ENCODE measurements at places on chromosomes 4 and X.

DNA sequence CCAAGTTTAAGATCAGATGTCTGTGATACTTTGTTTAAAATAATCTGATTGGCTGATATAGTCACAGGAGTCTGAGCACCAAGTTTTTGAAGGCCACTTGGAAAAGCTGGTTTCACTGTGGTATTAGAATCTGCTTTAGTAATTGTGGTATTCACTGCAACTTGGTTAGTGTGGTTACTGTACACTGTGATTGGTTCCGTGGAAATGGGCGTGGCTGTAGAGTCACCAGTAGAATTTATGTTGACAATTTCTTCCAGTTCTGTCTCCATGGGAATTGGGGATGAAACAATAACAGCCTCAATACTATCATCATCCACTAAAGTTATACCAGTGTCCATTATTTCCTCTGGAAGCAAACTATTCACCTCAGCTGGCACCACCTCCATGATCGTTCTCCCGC lies 26.2 kb downstream of the LIN54 start:
- DNase-seq, result no peak

DNA sequence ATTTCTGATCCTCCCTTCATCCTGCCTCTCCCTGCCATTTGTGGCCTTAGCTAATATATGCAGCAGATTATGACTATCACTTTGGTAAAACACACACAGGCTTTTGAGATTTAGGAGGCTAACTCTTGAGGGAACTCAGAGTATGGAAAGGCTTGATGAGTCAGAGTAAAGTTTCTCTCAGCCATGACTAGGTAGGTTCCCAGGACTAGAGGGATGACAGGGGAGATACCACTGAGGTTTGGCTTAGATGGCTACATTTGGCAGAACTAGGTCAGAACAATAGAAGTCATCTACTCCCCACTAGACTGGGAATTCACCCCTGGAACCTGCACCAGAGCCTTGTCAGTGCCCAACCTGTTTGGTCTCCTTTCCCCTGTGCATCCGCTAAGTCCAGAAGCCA lies 585.7 kb downstream of the TLL1 start:
- no peak for DNase-seq

GRCh38 chrX:105190252-105190853 lies 30.1 kb downstream of the TEX13A start:
- no peak for DNase-seq

DNA sequence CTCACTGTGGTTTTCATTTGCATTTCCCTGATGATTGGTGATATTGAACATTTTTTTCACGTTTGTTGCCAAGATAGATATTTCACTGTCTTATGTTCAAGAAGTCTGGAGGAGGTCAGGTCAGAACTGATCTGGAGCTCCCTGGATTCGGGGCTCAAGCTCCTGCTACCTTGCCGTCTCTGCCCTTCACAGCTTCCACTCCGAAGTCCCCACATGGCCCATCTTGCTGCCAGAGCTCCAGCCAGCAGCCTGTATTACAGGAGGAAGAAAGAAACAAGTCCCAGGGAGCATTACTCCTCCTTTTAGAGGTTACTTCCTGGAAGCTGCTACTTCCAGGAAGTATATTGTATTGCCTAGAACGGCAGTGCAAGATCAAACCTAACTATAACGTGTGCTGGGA lies 17.9 kb upstream of the CDKN2AIP start:
- DNase-seq, result no peak

- no peak for DNase-seq
These were observed 3.7 kb upstream of the BCOR start for GRCh38 chrX:40101430-40101802.

- no peak for DNase-seq
These were observed 4.3 kb upstream of the TSPAN5 start for GRCh38 chr4:98662626-98663225.

DNA sequence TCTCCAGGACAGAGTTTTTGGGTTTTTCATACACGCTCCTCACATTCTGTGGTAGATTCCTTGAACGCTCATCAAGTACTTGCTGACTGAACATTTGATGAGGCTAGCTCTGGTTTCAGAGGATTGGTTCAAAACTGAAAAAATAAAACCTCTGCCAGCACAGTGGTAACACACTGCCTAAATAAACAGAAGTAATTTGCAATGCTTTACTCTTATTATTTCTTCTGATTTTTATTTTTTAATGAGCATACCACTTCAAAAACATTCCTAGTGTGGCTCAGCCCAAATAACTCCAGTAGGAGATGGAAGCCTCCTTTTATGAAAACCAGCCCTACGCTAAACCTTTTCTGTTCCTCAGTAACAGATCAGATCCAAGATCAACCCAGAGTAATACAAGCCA lies 72.0 kb upstream of the INTU start:
- no peak for DNase-seq

DNA sequence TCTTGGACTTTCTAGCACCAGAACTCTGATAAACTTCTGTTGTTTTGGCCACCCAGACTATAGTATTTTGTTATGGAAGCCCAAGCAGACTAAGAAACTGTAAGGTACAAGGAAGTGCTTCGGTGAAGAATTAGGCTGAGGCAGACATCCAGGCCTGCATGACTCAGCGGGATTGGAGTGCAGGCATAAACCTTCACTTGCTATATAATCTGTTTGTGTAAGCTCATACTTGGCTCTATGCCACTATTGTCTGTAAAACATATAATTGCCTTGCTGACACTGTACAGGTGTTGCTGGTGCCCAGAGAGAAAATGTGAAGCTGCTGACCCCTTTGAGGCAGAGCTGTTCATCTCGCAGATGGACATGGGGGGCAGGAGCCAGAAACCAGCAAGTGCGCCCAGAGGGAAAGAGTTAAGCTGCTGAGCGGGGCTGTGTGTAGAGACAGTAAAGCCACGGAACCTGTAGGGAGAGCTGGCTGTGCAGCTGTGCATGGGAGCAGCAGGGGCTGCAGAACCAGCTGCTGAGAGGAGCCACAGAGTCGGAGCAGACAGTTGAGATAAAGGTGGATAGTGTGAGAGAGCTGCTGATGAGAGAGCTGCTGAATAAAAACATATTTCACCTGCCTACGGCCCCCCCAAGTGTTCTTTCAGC lies 96.2 kb downstream of the RBM46 start:
- no peak for DNase-seq

DNA sequence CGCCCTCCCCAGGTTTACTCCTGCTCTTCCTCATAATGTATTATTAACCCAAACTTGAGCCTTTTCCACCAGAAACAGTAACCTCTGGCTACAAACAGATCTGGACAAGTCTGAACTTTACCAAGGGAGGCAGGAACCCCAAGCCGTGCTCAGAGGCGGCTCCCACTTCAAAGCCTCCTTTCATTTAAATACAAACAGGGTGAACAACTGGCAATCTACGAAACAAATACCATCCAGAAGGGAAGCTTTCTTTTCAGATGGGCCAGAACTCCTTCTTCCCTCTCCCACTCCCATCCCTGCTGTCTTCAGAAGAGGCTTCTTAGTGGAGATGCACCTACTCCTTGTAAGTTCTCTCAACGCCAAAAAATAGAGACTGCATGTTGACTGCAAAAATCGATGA lies 2.1 kb upstream of the GPC4 start:
- DNase-seq, result no peak

GRCh38 chrX:73581002-73581628 lies 18.1 kb downstream of the CHIC1 start:
- no peak for DNase-seq

DNA sequence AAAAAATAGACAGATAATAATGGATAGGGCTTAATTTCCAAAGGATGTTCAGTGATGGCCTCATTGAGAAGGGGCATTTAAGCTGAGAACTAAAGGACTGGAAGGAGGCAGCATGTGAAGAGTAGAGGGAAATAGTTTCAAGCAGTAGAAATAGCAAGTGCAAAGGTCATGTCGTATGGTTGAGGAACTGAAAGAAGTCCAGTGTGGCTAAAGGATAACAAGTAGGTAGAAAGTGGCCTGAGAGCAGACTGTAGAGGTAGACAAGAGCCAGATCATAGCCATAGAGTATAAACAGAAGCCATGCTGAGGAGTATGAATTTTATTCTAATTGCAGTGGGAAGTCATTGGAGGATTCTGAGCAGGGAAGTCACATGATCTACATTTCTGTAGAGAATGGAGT lies 72.3 kb downstream of the GRIA3 start:
- no peak for DNase-seq

GRCh38 chr4:7266525-7267292 lies 74.4 kb downstream of the SORCS2 start:
- DNase-seq, result no peak

DNA sequence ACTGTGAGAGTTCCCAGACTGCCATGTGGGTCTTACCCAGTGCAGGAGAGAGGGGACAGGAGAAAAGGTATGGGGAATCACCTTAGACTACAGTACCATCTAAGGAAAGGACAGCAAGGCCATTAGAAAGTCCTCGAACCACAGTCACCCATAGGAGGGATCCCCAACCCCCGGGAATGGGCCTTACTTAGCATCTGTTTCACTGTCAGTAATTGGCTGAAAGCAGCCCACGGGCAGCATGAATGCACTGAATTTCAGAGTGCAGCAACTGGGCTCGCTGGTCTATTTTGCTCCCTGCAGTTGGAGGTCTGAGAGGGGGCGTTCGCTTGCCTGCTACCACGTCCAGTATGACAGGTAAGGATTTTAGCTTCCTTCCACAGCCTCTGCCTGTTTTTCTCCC lies 50.4 kb upstream of the KLHL8 start:
- no peak for DNase-seq

- DNase-seq, result no peak
These were observed 1.8 kb downstream of the WWC2 start for GRCh38 chr4:183100827-183101226.

DNA sequence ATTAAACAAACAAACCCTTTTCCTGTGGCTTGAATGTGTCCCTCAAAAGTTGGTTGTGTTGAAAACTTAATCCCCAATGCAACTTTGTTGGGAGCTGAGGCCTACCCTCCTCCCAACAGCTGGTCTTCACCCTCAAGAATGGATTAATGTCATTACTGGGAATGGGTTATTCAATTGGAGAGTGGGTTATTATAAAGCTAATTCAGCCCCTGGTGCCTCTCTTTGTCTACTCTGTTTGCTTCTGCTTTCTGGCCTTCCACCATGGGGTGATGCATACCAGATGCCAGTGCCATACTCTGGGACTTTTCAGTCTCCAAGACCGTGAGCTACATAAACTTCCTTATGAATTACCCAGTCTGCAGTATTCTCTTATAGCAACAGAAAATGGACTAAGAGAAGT lies 706.5 kb downstream of the CCSER1 start:
- no peak for DNase-seq

DNA sequence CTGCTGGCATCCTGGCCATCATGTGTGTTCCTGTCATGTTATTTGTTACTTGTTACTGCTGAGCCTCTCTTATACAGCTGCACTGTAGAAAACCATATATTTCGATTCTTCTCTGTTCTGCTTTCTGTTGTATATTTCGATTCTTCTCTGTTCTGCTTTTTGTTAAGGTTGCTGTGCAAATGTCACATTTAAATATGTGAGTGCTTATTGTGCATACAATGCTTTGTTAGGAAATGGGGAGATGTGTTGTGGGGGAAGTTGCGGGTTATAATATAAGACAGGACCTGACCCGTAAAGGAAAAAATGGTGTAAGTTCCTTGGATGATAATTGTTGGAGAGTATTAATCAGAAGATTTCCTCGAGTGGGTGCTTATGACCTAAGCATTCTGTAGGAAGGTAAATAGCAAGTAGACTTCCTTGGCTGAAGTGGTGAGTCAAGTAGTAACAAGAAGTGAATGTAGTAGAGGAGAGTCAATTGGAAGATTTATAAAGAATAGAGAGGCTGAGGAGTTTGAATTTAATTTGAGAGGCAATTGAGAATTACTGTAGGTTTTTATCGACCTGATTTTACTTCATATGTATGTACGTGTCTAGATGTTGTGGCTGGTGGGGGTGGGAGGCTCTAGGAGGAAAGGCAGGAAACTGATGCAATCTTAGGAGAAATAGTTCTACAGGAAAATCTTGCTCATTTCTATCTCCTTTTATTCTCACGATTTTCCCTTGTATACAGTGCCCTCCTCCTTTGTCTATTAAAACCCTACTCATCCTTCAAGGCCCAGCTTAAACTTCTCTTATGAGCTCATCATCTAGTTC lies 8.5 kb downstream of the OGT start:
- DNase-seq, result no peak

GRCh38 chr4:95190751-95191436 lies 357.9 kb downstream of the UNC5C start:
- DNase-seq, result no peak

DNA sequence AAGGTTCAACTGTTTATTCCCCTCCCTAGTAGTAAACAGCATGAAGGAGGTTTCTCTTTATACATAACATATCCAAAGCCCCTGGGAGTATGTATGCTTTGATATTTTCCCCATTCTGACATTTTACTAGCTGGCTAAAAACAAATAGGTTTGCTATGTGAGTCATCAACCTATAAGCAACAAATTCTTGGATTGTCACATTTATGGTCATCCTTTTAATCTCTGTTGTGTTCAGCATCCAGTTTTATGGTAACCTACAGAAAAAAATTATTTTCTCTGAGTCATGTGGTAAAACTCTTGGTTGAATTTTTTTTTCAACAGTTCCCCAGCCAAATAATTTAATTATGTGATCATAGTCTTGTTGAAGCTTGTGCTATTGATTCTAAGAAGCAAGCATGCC lies 734.1 kb downstream of the ADGRL3 start:
- DNase-seq, result no peak

- DNase-seq, result no peak
These were observed 247.2 kb upstream of the ADGRL3 start for GRCh38 chr4:60952921-60953320.

- no peak for DNase-seq
These were observed 537.8 kb upstream of the BOD1L1 start for GRCh38 chr4:14165222-14165920.

- DNase-seq, result no peak
These were observed 8.7 kb downstream of the TADA2B start for GRCh38 chr4:7051905-7052304.

- no peak for DNase-seq
These were observed 422.9 kb downstream of the SPRY1 start for GRCh38 chr4:123819362-123820035.

DNA sequence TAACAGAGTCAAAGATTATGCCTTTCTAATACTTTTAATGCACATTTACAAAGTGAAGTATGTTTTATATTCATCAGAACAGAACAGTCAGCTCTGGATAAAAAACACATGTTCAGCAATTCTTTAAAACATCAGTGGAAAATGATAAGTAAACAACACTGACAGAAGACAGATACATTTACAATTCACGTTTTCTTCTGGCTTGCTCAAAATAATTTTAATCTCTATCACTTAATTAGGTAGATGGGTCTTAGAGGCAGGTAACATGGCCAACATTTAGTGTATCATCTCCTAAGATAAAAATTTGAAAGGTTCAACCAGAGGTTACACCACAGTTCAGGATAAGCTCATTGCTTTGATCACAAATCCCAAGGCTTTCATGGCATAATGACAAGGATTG lies 156.8 kb upstream of the MAB21L2 start:
- no peak for DNase-seq

- no peak for DNase-seq
These were observed 64.7 kb downstream of the BANK1 start for GRCh38 chr4:101855239-101855638.

DNA sequence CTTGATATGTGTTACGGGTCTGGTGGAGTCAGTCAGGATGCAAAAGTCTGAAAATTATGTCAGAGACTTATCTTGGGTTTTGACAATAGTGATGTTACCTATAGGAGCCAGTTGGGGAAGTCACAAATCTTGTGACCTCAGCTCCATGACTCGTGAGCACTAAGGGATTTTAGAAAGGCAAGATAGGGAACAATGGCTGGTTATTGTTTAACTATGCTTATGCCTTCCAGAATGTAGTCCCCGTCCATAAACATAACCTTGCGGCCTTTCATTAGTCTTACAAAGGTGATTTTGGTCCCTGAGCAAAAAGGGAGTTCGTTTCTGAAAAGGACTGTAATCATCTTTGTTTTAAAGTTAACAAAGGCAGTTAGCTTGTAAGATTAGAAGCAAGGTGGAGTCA lies 23.9 kb upstream of the GATB start:
- no peak for DNase-seq

Measured in activated CD8-positive, alpha-beta memory T cell treated with anti-CD3 and anti-CD28 coated beads for 4 hours (primary cell).